Erythroblast (primary cell): ENCODE measurements at places on chromosomes 5 and 9.

DNA sequence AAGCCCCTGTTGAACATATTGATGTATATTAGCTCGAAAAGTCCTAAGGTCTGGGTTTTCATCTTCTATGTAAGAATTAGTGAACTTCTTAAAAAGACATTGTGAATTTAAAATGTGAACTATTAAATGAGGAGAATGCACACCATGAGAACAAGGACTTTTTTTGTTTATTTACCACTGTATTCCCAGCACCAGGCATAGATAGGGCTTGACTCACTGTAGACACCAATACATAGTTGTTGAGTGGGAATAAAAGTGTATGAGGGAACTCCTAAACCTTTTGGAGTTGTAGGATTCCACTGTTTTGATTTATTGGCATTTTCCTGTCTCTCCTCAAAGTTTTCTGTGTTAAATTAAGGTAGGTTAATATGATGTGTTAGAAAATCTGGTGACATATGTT is 40.3 kb downstream of the NNT start:
- no peak for DNase-seq

DNA sequence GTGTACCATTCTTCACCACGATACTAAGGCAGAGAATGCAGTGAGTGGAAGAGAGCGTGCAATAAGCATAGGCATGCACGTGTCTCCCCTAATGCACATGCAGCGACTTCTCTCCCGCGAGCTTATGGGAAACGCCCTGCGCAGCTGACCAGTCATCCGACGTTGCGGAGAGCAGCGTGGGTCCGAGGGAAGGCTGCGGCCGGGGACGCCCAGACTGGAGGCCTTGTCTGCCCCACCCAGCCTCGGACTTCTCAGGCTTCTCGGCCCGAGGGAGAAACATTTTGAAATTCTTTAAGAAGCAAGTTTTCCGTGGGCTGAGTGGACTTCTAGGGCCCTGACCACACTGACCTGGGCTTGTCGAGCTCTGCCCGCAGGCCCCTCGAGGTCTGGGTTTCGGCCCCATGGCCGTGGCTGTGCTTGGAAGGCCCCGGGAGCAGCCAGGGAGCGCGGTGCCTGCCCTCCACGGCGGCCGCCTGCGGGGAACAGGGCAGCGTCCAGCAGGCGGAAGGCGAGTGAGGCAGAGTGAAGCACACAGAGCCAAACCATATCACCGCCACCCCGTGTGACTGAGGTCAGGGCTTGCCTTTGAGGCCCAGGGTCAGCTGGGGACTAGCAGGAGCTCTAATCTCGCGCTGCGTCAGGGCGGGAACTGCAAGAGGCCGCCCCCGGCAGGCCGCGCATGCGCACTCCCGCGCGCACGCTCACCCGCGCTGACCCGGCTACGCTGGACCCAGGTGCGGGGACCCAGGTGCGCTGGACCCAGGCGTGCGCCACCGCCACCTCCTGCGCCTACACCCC is 60.0 kb upstream of the IRX1 start:
- DNase-seq, result no peak

DNA sequence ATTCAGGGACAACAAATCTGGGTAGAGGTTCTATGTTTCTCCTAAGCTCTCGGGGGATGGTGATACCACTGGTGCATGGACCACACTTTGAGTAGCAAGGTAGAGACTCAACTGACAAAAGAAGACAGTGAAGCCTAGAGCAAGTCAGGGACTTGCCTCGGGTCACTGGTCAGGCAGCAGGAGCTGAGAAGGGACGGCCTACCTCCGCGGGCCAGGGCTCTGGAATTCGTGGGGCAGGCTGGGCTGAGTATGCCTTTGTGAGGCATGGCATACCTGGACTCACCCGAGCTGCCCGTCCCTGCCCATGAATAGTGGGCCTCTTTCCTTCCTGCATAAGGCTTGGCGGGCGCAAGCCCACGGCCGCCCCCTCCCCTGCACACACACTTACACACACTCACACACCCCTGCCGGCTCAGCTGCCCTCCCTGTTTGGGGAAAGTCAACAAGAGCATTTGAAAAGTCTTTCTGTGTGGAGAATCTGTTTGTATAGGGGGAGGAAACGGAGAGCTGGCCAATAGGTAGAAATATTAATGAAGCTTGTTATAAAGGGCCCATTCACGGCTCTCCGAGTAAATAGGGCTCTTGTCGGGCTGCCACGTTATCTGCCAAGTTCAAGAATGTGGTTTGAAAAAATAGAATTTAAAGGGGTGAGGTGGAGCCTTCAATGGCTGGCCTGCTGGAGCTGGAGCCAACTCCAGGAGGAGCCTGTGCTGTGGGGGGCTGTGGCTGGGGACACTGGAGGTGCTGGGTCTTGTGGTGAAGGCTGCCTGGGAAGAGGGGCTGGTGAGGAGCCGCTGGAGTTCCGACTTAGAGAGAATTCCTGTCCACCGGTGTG is 19.1 kb upstream of the KIF12 start:
- DNase-seq, result no peak

GRCh38 chr9:134408939-134409737 is 82.9 kb downstream of the RXRA start:
- peak; percentile 19 for DNase-seq

DNA sequence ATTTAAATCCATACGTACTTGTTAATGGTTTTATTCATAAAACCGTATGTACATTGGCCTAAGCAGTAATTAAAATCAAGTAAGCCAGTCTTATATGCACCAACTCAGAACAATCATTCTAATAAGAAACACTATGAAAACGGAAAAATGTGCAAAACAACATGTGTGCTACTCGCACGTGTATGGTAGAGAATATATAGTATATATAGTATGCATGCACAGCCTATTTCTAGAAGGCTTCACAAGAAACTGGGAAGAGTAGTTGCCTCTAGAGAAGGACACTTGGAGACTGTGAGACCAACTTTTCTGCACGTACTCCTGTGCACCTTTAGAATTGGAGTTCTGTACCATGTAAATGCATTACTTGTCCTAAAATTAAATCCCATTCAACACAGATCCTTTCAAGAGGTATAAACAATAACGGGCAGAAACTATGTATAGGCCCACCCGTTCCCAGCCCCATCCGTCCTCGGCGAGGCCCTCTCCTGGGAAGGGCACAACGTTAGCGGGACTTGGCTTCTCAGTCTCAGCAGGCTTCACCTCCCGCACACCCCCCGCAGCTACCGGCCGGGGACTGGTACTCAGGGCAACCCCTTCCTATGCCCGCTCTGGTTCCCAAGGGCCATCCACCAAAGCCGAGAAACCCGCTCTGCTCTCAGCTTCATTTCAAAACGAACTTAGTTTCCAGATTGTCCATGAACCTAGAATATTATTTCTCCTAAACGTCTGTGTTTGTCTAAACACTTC is 2.0 kb downstream of the CDC14B start:
- no peak for DNase-seq

DNA sequence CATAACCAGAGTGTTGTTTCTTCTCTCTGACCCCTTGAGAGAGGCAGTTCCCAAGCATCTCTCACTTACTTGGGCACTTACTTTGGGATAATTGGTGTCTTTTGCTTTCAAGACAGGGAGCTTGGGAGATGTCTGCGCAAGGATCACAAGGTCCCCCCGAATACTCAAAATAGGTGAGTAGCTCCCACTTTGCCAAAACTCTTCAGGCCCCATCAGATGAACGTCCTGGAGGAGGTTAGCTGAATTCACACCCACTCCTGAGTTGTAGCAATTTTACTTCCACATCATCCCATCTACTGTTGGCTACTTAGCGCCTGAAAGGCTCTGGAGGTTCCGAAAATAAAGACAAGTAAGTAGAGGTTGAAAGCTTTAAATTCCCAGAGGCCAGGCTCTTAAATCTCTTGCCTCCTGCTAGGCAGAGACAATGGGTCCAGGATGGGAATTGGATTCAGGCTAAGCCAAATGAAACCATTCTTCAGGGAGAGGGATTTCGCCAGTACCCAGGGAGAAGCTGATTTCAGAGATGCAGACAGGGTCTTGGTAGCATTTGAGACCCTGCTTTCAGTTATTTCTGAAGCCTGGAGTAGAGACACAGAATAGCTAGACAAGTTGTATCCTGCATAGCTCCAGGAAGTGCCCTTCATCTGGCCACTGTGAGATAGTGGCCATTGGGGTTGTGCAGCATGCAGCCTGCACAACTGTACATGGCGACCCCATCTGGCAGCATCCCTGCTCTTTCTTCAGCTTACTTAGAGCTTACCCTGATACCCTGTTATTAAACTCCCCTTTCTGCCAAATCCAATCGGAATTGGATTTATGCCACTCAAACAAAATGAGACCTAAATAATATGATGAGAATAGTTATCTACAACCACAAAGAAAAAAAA is 60.1 kb downstream of the BOD1 start:
- no peak for DNase-seq

DNA sequence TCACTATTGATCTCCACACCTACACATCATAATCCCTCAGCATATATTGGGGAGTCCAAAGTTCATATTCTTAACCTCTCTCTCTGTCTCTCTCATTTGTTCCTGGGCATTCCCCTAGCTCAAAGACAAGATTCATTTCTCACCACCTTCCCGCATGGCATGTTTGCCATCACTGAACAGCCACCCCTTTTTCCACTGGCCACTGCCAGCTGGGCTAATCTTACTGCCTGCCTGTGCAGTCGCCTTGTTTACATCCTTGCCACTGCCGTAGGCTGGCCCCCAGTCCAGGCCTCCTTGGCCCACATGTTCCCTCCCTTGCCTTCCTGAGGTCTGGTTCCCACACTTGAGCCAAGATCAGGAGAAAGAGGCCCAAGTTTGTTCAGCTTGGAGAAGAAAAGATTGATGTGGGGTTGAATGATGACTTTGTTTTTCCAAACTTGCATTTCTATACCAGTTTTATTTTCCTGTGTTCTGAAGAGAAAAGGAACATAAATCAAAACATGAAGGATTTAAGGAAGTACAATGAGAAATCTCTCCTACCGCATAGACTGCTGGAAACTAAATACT is 80.2 kb downstream of the PLAC8L1 start:
- no peak for DNase-seq

DNA sequence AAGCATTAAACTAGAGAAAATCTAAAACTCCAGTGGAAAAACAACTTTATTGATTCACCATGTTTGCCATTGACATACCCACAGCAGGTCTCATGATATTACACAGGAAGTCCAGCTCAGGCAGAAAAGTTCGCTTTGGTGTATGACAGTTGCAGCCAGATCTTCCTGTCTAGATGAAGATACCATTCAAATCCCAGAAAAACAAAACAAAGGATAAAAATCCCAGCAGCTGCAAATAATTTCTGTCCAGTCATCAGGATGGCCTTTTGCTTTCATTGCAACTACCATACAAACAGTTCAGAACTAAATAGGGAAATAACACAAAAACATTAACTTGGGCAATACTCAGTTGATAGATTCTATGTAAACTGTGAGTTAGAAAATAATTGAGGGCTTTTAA is 136.0 kb upstream of the NREP start:
- no peak for DNase-seq

- DNase-seq, result no peak
Observed at GRCh38 chr5:64767959-64768357, 533 bp downstream of the SREK1IP1 start.

GRCh38 chr9:37969130-37969529 is 65.2 kb upstream of the SLC25A51 start:
- peak; percentile 63 for DNase-seq

GRCh38 chr5:67303356-67303755 is 106.8 kb upstream of the CD180 start:
- DNase-seq, result no peak

- DNase-seq, result no peak
Observed at GRCh38 chr9:16671591-16672137, 198.8 kb downstream of the BNC2 start.

- no peak for DNase-seq
Observed at GRCh38 chr5:88507261-88507660, 238.6 kb upstream of the TMEM161B start.
